ENCODE measurements at places on chromosomes 6 and 20.
A peak's percentile ranks its signal among the peaks of the same experiment; 100 is the strongest.

DNA sequence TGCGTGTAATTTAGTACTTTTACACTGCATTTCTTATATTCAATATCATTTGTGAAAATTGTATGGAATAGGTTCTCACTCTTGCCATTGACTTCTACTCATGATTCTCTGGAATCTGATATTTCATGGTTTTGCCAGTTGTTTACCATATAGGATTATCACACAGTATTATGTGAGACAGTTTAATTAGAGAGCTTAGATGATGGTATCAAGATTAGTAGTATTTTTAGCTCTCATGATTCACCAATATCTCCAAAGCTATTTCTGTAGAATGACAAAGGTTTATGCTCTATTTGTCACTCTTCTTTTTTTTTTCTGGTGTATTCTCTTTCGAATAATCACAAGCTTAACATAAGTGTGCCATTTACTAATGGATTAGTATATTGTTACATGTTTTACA lies 45.9 kb downstream of the EPHA7 start:
- DNase-seq, result no peak

- no peak for DNase-seq
Observed at GRCh38 chr6:132708771-132709170, 5.1 kb downstream of the VNN1 start.

DNA sequence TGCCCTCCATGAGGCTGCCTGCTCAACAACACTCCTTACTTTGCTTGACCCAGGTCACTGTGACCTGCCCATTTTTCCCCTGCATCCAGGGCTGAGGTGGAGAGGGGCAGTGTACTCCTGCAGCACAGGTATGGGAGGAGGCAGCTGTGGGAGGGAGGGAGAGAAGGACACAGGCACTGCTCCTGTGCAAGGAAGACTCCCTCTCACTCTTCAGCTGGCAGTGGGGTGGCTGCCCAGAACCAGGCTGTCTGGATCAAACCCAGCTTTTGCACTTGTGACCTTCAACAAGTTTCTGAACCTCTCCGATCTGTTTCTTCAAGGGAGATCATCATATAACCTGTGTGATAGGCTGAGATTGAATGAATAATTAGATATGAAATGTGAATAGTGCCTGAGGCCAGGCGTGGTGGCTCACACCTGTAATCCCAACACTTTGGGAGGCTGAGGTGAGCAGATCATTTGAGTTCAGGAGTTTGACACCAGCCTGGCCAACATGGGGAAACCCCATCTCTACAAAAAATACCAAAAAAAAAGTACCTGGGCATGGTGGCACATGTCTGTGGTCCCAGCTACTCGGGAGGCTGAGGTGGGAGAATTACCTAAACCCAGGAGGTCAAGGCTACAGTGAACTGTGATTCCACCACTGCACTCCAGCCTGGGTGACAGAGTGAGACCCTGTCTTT lies 14.1 kb downstream of the TGIF2 start:
- no peak for DNase-seq

GRCh38 chr6:951399-952181 lies 258.7 kb upstream of the EXOC2 start:
- peak; percentile 35 for DNase-seq

- no peak for DNase-seq
Observed at GRCh38 chr6:56065408-56065807, 182.0 kb downstream of the COL21A1 start.

DNA sequence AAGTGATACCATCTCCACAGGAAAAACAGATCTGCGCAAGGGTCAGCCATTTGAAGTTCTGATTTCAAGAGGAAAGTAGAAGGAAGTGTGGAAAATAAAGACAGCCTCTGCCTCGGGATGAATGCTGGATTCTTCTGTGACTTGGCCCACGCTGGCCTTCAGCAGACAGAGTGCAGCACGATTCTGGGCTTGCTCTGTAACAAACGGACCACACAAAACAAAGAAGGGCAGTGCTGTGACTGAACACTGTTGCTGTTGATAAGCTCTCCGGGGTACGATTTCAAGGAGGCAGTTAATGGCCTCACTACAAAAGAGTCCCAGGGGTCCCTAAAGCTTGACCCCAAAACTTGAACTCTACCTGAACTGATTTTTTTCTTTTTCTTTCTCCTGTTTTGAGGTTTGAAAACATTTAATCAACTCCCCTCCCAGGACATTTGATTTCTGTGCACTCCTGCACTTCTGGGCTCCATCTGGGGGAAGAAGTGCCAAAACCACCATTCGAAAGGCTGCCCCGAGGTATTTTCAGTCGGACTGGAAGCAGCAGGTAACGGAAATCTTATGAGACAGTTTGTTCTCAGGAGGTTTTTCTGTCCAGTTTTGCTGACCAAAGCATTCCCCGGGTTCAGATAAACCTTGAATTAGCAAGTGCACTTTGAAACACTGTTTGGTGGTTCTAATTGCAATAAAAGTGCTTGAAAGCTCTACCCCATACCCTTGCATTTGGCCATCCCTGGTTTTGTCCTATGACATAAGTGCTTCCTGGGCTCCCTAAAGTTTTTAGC lies 189.6 kb downstream of the MYLK4 start:
- no peak for DNase-seq

- peak; percentile 62 for DNase-seq
Observed at GRCh38 chr6:131733376-131734016, 22.7 kb upstream of the CTAGE9 start.

DNA sequence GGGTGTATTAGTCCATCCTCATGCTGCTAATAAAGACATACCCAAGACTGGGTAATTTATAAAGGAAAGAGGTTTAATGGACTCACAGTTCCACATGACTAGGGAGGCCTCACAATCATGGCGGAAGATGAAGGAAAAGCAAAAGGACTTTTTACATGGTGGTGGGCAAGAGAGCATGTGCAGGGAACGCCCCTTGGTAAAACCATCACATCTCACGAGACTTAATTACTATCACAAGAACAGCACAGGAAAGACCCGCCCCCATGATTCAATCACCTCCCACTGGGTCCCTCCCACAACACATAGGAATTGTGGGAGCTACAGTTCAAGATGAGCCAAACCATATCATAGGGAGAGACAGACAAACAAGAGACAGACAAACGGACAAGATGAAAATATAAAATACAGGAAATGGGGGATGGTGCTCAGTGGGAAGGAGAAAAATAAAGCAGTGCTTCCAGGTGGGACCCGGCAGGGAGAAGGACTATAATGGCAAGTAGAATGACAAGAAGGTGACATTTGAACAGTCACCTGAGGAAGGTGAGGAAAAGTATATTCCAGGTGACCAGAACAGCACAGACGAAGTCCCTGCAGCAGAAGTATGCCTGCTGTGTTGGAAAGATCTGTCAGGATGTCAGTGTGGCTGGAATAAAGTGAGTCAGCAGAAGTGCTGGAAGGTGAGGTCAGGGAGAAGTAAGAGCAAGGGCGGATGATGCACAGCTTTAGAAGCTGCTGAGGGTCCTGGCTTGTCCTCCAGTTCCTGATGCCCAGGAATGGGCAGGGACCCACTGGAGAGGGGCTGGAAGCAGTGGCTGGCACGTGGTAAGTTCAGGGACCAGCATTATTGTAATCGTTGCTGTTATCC lies 61.1 kb downstream of the SLC2A10 start:
- peak; percentile 14 for DNase-seq

- DNase-seq, result peak; percentile 13
Observed at GRCh38 chr6:17039266-17039665, 62.6 kb upstream of the STMND1 start.

DNA sequence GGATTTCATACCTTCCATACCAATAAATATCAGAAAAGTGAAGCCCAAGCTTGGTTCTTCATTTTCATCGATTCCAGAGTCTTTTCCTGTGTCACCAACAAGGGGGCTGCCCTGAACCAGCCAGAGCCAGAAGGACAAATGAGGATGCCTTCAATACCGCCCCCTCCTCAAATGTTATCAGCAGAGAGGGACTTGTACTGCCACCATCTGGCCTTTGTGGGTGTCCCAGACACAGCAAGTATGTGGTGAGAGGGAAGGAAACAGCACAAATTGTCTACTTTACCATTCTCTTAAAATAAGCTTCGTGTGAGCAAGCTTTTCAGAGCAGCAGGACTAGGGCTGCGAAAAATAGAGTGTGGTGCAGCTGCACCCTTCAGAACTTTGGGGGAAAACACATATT lies 165.3 kb downstream of the SOBP start:
- DNase-seq, result no peak

Data from fibroblast of skin of right quadriceps (primary cell).